ENCODE measurements at places on chromosomes 3 and 15.
A peak's percentile ranks its signal among the peaks of the same experiment; 100 is the strongest.

GRCh38 chr3:172859041-172859440 is 108.5 kb downstream of the ECT2 start:
- DNase-seq, result no peak

GRCh38 chr15:55980511-55980910 is 12.9 kb downstream of the NEDD4 start:
- no peak for DNase-seq

GRCh38 chr3:35500641-35501350 is 138.5 kb upstream of the ARPP21 start:
- no peak for DNase-seq

- no peak for DNase-seq
Measured at GRCh38 chr15:42080186-42080918, 14.0 kb downstream of the PLA2G4D start.

GRCh38 chr3:24506966-24507775 is 12.5 kb upstream of the THRB start:
- DNase-seq, result peak; percentile 50

- DNase-seq, result peak; percentile 23
Measured at GRCh38 chr3:141243271-141243707, 11.7 kb downstream of the PXYLP1 start.

GRCh38 chr15:73386886-73387506 is 18.2 kb upstream of the HCN4 start:
- no peak for DNase-seq

GRCh38 chr15:72169921-72170611 is 27.5 kb downstream of the GRAMD2A start:
- no peak for DNase-seq

GRCh38 chr3:155549087-155549486 is 195.8 kb downstream of the PLCH1 start:
- no peak for DNase-seq

- no peak for DNase-seq
Measured at GRCh38 chr15:93610944-93611343, 521.9 kb upstream of the RGMA start.

GRCh38 chr3:23829242-23829934 is 23.6 kb downstream of the UBE2E1 start:
- DNase-seq, result peak; percentile 55

DNA sequence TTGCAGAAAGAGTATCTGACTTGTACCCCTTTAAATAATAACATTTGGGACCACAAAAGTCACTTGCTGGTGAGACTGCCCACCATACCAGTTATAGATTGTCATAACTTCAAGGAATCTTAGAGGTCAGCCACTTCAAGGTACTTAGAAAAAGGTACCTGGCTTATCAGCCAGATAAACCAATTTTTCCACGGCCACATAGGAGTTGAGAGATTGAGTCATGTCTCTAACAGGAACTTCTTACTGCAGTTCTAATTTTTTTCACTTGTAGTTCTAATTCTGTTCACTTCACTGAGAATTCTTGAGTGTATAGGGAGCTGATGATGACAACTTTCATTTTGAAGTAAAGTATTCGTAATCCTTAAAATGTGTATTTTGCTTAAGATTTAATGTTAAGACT is 317.1 kb upstream of the CBLB start:
- no peak for DNase-seq

GRCh38 chr3:58116161-58116955 is 94.4 kb downstream of the DNASE1L3 start:
- DNase-seq, result no peak

DNA sequence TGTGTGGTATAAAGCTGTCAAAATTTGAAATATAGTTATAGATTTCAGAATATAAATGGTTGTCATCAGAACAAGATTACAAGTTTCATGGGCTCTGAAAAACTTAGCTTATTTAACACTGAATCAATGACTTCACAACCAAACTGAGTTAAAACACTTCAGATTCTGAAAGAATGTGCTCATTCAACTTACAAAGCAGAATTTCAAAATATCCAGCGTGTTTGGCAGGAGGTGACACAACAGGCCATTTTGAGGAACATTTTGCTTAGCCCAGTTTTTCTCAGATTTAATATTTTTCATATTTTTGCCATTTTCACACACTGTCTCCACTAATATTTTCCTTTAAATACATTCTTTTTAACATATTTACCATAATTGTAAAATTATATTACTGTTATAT is 781.1 kb downstream of the TUSC7 start:
- peak; percentile 70 for DNase-seq

- no peak for DNase-seq
Measured at GRCh38 chr3:43615133-43615532, 6.7 kb downstream of the ANO10 start.

GRCh38 chr15:31486906-31487695 is 160.5 kb downstream of the KLF13 start:
- DNase-seq, result no peak

DNA sequence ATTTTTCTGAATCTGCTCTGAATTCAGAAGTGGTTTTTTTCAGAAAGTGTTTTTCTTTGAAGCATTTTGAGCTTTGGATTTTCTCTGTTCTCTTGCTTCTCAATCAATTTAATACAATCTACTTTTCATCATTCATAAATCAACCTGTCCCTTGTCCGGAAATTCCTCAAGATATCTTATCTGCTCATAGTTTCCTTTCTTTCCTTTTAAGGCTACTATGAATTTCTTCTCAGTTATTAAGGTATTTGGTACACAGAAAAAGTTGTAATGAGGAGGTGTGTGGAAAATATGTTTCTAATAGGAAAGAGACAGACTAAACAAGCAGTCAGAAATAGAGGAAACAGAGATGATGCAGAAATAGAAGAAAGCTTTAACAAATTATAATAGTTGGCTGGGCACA is 14.4 kb downstream of the CGGBP1 start:
- no peak for DNase-seq

GRCh38 chr3:38124324-38125122 is 12.4 kb downstream of the ACAA1 start:
- no peak for DNase-seq

- DNase-seq, result no peak
Measured at GRCh38 chr3:193982258-193982659, 153.7 kb upstream of the HES1 start.

DNA sequence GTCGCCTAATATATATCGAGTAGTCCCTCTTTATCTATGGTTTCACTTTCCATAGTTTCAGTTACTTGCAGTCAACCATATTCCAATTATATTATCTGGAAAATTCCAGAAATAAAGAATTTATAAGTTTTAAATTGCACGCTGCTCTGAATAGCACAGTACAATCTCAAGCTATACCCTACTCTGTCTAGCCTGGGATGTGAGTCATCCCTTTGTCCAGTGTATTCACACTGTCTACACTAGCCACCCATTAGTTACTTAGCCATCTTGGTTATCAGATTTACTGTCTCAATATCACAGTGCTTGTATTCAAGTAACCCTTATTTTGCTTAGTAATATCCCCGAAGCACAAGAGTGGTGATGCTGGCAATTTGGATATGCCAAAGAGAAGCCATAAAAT is 72.1 kb upstream of the EOMES start:
- DNase-seq, result no peak

- peak; percentile 71 for DNase-seq
Measured at GRCh38 chr3:15973940-15974339, 176.2 kb upstream of the ANKRD28 start.

- peak; percentile 12 for DNase-seq
Measured at GRCh38 chr3:16060358-16060852, 114.1 kb upstream of the GALNT15 start.

GRCh38 chr3:54120657-54121413 is 1.5 kb upstream of the CACNA2D3 start:
- DNase-seq, result no peak

DNA sequence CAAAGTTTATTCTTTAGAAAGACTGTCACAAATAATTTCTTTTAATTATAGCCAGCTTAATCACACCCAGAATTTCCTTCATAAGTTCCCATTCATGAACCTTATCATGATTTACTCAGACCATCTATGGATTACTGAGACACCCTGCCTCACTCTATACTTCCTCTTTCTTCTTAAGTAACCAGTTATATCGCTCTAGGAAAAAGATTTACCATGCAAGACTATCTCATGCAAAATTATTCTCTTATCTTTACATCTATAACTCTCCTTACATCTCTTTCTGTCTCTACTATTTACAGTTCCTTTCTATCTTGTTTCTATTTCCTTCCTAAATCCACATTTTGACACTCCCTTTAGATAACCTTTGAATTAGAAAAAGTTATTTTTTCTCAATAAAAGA is 316.8 kb downstream of the POLQ start:
- no peak for DNase-seq

GRCh38 chr3:14633819-14634424 is 17.6 kb upstream of the CCDC174 start:
- peak; percentile 70 for DNase-seq

- no peak for DNase-seq
Measured at GRCh38 chr3:149368674-149369497, 8.6 kb downstream of the TM4SF1 start.

- no peak for DNase-seq
Measured at GRCh38 chr3:178428037-178428436, 108.2 kb upstream of the KCNMB2 start.

DNA sequence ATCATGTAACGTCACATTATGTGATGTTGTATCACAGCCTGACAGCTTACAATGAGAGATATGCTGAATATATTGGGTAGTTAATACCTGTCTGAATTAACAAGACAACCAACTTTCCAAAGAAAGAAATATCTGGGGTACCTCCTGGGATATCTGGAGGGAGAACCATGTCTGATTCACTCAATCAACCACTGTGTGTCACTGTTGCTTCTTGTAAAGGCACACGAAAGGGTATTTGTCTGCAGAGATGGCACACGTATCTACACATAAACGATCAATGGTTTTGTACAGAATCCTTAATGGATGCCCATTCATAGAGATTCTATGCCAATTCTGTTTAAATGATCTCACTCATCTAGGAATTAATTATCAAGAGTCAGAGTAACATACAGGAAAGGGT is 252.1 kb upstream of the TMCO5A start:
- DNase-seq, result no peak

DNA sequence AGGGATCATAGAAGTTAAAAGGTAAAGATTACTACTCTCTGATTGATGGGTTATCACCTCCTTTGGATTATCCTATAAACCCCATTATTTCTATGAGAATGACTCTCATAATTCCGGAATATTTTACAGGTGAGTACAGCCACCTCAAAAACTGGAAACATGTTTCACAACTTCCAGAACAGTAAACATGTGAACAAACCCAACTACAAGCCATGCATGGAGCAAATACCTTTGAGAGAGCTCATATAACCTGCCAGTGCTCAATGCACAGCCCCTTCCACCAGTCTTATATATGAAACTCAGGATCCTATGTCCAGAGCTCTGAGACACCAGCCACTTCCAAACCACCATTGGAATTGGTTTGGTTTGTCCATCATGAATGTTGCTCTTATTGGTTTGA is 208.0 kb downstream of the MECOM start:
- no peak for DNase-seq

DNA sequence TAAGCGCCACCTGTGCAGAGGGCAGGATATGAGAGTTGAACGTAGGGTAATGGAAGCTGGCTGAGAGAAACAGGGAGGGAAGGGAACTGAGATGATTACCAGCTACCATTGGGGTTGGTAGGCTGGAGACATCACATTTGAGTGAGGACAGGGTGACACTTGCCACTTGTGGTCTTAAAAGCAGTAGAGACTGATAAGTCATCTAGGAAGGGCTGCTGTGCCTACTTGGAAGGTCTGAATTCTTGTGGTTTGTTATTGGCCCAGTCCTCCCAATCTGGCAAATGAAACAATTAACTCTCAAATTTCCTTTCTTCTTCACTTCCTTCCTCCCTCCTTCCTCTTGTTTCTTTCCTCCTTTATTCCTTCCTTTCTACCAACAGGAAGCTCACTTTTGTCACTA is 46.8 kb downstream of the COL6A5 start:
- DNase-seq, result no peak

DNA sequence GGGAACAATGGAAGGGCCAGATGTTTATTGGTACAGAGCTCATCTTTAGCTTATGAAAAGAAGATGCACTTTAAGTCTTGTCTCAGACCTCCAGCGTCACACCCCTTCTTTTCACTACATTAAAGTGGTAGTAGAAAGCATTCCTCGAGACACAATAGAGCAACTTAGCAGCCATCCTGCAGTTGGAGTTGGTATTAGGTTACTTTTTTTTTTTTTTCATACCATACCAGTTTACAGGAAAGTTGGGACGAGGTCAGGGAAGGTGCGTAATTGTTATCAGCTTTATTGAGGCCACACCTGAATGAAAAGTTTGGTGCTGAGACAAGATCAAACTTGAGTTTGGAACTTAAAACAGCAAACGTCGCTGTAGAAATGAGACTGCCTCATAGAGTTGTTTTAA is 203.8 kb downstream of the SOX2 start:
- no peak for DNase-seq

GRCh38 chr3:102531686-102532085 is 96.9 kb downstream of the ZPLD1 start:
- DNase-seq, result no peak

GRCh38 chr3:50542177-50543034 is 25.1 kb downstream of the C3orf18 start:
- peak; percentile 47 for DNase-seq

DNA sequence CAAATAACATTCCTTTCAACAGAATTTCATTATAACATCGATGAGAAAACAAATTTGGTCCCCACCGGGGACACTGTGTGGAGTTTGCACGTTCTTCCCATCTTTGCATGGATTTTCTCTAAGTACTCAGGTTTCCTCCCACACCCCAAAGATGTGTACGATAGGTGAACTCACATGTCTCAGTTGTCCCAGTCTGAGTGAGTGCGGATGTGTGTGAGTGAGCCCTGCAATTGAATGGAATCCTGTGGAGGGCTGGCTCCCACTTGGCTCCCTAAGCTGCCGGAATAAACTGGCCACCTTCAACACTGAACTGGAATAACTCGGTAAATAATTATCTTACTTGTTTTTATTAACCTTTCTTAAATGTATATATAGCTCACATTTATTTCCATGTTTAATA is 77.0 kb downstream of the TRANK1 start:
- no peak for DNase-seq

GRCh38 chr15:66153549-66154415 is 99.8 kb downstream of the MEGF11 start:
- no peak for DNase-seq

DNA sequence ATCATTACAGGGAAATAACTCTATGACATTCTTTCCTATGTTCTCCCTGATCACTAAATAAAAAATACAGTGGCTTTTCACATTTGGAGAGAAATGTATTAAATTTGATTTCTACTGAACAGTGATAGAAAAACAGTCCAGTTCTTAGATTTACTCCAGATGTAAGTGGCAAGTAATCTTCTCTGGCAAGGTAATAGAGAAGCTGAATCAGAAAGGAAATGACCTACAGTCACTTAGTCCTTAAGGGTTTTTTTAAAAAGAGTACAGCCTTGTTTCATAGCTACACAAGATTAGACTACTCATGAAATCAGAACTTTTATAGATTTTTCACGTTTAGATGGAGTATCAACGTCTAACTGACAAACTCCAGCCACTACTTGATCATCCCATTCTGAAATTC is 236.9 kb downstream of the CADPS start:
- DNase-seq, result no peak

- no peak for DNase-seq
Measured at GRCh38 chr15:58064082-58064979, 1.2 kb downstream of the ALDH1A2 start.

GRCh38 chr15:66138096-66138783 is 115.3 kb downstream of the MEGF11 start:
- no peak for DNase-seq

GRCh38 chr3:129036222-129037092 is 24.1 kb upstream of the GP9 start:
- no peak for DNase-seq

- no peak for DNase-seq
Measured at GRCh38 chr3:103195216-103195615, 760.4 kb downstream of the ZPLD1 start.
